Fibroblast of mammary gland (primary cell): ENCODE measurements at places on chromosomes 2 and 18.

GRCh38 chr18:21111346-21112139 lies at the start of gene ROCK1:
Gene ROCK1 (minus strand): TSS chr18:21111813. CDS start chr18:21110910, 903 bp downstream.
- peak; percentile 96 for DNase-seq

DNA sequence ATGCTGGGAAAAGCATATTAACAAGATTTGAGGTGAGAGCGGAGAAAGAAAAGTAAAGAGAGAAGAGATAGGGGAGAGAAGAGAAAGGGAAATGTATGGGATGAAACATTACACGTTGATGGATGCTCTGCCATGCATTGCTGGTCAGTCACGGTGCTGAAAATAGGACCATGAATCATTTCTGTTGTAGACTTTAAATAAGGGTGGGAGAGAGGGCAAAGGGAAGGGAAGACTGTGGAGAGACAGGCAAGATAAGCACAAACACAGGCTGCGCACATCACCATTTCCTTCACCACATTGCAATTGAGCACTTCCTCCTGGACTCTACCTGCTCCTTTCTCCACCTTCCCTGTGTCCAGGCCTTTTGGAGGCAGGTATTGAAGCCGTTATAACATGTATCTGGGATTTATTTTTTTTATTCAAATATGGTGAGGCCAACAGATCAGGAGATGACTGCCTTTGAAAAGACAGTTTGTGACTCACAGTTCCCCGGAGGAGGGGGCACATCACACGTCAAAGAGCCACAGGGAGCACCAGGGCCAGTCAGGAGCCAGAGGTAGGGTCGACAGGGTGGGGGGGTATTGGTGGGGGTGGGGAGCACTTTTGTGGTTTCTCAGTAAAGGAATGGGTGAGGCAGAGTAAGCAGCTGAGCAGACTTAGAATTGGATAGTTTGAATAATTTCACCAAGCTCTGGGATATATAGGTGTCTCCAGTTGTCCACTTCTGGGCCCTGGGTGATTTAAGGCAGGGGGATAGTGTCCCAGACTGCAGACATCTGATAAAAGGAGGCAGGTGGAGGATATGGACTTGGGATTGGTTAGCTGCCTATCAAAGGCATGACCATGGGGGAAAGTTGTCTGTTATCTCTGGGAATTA lies 372.8 kb upstream of the ST6GAL2 start:
- DNase-seq = no peak

- no peak for DNase-seq
Measured at GRCh38 chr2:69057660-69058059, 44.7 kb downstream of the ANTXR1 start.

GRCh38 chr2:10502803-10503107 lies 54.6 kb upstream of the ODC1 start:
- DNase-seq = no peak

- no peak for DNase-seq
Measured at GRCh38 chr2:200962811-200963123, 693 bp downstream of the ORC2 start.

GRCh38 chr2:173410579-173410978 lies 55.9 kb downstream of the CDCA7 start:
- no peak for DNase-seq

DNA sequence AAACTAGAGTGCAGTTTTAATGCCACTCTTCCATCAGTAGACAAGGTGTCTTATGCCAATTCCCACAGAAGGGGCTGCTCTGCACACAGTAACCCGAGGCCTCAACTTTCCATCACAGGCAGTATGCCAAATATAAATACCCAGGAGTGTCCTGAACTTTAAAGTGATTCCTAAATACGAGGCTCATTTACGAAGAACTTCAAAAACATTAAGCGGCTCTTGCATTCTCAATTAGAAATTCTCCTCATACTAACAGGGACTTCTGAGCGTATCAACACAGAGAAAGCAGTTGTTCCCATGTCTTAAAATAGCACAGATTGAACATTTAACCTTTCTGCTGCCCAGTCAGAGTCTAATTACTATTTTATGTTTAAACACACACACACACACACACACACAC lies 638.6 kb downstream of the ERBB4 start:
- DNase-seq = no peak

DNA sequence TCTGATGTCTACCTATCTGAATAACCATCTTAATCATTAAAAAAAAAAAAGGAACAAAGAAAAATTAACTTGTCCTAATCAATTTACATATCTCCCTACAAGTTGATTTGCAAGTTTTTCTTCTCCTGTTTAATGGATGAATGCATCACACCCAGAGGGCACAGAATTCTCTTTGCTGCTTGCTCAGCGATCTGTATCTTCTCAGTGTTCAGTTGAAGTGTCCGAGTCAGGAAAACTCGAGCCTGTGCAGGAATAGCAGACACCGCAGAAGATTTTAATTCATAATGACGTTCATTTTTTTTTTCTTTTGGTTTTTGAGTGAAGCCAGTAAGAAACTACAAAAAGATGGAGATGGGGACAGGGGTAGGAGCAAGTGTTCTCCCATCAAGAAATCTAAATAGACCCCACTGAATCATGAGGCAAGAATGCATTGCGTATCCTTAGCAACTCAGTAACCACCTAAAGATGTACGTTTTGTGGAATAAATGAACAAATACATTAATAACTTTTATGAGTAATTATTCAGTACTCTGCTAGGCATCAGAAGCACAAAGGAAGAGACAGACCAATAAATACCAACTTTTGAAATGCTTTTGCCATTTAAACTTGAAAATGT lies 675.5 kb downstream of the LRP1B start:
- DNase-seq = no peak

GRCh38 chr2:106996171-106996769 lies 110.3 kb upstream of the ST6GAL2 start:
- DNase-seq = no peak

GRCh38 chr2:29050591-29050990 lies 23.7 kb downstream of the PCARE start:
- no peak for DNase-seq

DNA sequence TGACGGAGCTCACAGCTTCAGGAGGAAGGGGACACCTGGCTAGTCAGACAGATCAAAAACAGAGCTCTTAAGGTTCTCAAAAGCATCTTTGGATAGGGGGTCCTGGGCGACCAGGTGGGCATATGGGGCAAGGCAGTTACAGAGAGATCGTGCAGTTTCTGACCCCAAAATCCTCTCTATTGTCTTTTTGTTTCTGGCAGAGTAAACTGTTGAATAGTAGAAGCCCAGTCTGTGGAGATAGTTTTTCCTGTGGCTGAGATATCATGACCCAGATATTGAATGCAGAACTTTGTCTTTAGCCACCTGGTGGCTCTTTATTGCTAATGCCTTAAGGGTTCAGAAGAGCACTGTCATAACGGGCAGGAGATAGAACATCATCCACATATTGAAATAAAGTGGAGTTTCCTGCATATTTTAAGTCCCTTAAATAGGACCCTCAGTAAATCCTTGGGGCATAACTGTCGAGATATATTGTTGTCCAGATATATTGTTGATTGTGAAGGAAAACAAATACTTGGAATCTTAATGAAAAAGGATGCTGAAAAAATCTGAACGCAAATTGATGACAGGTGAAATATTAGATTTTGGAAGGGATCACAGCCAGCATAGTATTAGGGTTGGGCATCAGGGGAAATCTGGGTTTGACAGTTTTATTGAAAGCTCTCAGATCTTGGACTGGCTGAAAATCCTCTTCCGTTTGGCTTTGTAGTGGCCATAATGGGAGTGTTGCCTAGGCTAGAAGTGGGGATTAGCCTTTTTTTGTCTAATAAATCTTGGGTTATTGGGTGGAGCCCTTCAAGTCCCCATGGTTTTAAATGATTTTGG lies 14.1 kb upstream of the ZDBF2 start:
- peak; percentile 55 for DNase-seq

DNA sequence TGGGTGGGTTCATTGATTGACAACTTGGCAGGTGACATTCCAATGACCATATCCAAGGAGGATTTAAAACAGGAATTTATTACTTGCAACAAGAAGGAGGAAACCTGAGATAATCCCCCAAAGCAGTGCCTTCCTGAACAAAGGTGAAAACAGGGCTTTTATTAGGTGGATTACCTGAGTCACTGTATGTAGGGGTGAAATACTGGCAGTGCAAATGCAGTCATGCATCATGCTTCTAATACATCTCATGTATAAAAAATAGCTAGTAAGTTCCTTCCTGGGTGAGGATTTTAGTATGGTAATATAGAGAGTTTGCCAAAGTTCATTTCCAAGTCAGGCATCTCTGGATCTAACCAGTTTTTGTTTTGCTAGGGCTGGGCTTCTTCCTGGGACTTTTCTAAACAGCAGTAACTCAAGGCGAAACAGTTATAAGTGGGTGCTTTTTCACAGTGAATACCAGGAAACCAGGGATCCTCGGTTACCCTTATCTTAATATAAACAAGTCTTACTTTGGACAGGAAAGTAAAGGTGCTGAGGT lies 583.4 kb upstream of the LRRTM1 start:
- DNase-seq = no peak

DNA sequence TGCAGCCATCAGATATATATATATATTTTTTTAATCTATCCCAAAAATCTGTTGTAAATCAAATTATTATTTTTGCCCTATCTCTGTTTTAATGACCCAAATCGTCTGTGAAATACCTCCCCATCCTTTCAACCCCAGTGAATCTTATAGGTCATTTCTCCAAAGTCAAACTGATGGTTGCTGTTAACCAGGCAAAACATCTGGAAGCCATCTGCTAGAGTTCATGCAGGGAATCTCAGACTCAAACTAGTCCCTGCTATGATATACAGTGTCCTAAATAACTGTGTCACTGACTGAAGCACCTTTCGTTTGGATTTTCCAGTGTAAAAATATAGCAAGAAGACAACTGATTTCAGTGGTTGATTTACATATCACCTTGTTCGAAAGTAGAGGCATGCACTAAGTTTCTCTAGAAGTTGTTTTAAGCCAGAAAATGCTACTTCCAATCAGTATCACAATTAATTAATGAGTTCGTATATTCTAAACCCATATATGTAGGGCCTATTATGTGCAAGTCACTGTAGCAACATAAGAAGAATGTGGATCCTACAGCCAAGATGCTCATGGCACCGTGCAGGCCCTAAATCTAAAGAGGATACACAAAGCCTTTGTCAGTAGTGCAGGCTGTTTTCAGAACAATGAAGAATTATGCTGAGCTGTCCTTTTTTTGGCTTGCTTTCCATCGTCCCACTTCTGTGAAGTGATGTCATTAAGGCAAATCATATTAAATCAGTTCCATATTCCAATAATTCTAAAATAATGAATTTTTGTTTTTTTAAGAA lies 566.0 kb downstream of the STK39 start:
- DNase-seq = peak; percentile 16

DNA sequence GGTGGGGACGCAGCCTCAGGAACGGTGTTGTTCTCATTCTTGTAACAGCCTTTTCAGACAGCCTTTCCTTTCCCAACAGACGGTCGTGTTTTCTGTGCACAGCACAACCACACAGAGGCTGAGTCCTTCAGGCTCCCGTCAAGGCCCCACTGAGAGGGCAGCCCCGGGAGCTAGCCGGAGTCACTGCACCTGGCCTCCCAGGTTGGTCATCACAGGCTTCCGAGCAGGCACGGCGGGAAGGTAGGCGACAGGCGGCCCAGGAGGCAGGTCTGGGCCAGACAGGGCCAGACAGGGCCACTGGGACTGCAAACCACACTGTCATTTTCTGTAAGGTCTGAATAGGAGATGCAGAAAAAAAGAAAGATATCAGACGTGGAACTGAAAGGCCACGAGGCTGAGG lies 570.8 kb downstream of the GALR1 start:
- no peak for DNase-seq

- DNase-seq = peak; percentile 14
Measured at GRCh38 chr2:12457831-12458230, 258.9 kb upstream of the TRIB2 start.

DNA sequence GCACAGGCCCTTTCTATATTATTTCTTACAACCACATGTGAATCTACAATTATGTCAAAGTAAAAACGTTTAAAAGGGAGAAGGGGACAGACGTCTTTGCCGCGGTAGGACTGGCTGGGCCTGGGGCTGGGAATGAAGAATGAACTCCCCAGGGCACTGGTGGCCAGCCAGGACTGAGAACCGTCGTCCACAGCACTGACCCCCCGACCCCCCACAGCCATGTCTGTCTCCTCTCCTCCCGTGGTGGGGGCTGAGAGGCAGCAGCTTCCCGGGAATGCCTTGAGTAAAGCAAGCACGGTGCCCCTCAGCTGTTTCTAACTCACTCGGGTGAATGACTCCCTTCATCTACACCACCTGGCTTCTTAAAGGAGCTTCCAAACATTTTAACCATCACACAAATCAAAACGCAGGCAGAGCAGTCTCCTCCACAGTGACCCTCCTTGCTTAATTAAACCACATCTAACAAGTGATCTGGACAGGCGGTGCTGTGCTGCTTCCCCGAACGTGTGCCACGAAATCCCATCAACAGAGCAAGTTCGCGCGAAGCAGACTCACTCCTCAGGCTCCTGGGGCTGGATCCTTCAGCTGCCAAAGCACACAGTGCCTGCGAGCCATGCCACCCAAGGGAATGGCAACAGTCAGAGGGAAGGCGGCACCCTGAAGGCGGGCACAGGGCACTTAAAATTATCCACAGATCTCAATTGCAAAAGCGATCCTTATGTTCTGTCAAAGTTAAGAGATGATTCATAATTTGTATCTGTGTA lies 217.7 kb downstream of the EIPR1 start:
- DNase-seq = no peak

DNA sequence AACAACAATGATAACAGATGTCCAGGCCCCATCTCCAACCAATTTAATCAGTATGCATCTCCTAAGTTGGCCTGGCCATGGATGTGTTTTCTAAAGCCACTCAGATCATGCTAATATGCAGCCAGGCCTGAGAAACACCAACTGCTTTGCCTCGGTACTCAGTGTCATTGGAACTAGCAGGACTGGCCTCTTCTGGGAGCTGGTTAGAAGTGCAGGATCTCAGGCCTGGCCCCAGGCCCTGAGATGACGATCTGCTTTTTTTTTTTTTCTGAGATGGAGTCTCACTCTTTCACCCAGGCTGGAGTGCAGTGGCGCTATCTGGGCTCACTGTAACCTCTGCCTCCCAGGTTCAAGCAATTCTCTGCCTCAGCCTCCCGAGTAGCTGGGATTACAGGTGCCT lies 69.1 kb downstream of the IRS1 start:
- peak; percentile 28 for DNase-seq

DNA sequence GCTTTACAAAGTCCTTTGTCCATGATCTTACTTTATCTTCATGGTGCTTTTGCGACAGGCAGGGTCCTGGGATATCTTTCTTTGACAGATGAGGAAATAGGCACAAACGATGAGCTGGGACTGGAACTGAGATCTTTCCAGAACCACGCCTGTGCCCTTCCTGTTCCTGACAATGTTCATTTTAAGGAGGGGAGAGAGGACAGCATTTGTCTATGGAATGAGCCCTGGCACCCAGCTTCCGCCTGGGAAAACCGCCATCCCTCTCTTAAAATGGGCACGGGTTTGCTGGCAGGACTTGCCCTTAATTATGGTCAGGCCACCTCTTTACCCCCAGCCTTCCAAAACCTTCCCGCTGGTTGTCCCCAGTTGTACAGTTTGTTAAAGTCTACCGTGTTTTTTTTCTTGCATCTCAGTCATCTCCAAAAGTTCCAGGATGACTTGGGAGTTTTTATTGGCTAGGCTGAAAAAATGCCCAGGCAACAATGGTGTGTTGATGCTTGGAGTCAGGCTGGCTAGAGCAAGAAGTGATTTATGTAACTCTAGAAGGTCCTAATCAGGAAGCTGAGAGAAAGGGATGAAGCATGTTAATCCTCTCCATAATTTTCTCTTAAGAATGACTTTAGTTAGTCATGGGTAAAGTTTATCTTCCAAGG lies 264.9 kb upstream of the EPAS1 start:
- no peak for DNase-seq

- no peak for DNase-seq
Measured at GRCh38 chr2:42547014-42547413, 21.4 kb upstream of the MTA3 start.
